ENCODE measurements at places on chromosomes 5 and 9.

GRCh38 chr5:140677947-140678346, 4.6 kb upstream of the DND1 start:
- DNase-seq: no peak

- DNase-seq: no peak
Measured at GRCh38 chr9:128439273-128439672, 16.5 kb upstream of the ODF2 start.

DNA sequence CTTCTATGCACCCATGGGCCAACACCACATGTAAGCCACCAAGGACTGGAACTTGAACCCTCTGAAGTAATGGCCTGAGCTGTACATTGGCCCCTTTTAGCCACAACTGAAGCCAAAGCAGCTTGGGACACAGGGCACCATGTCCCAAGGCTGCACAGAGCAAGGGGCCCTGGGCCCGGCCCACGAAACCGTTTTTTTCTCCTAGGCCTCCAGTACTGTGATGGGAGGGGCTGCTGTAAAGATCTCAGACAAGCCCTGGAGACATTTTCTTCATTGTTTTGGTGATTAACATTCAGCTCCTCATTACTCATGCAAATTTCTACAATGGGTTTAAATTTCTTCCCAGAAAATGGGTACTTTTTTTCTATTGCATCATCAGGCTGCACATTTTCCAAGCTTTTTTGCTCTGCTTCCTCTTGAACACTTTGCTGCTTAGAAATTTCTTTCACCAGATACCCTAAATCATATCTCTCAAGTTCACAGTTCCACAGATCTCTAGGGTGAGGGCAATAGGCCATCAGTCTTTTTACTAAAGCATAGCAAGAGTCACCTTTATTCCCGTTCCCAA, 25.5 kb upstream of the FBXW11 start:
- DNase-seq: no peak

GRCh38 chr9:127490535-127491230, 39.4 kb downstream of the LRSAM1 start:
- no peak for DNase-seq

GRCh38 chr5:135729321-135729786, 105.1 kb upstream of the SLC25A48 start:
- no peak for DNase-seq

DNA sequence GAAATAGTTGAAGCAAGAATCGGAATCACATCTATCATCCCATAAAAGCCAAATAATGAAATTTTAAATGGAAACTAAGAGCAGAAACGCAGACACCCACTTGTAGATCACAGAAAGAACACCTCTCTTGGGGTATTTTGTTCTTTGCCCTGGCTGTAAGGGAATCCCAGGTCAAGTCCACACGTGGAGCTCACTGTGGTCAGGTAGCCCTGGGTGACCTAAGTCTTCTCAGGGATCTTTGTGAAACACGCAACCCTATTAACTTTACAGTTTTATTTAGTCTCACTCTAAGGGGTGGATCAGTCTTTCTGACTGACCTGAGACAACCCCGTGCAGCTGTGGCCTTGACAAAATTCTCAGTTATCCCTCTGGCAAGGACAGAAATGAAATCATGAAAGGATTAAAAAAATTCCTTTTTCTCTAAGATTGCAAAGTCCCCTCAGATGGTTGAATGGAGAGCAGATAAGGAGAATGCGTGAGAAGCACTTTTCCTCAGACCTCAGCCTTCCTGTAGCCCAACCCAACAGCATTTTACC, 111.6 kb downstream of the NREP start:
- DNase-seq: no peak

- no peak for DNase-seq
Measured at GRCh38 chr5:34881246-34881645, 34.1 kb downstream of the RAD1 start.

DNA sequence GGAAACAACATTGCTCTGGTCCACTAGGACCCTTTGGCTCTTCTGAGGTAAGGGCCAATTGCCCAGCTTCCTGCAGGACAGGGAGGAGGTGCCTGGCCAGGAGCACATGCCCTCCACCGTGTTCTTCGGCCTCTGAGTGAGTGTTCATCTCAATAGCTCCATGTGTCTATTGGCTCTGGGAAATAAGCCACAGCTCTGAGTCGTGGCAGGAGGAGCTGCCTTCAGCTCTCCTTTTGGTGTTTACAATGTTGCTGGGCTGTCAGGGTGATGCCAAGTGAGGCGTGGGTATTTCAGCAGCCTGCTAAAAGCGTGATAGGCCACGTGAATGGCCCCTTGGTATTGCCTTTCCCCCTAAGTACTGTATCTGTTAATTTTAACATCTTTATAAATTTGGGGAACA, 26.6 kb downstream of the GADD45G start:
- no peak for DNase-seq
